ENCODE measurements at places on chromosomes 16 and 17.

GRCh38 chr17:66620528-66620927, 214.4 kb upstream of the CACNG5 start:
- DNase-seq, result no peak

DNA sequence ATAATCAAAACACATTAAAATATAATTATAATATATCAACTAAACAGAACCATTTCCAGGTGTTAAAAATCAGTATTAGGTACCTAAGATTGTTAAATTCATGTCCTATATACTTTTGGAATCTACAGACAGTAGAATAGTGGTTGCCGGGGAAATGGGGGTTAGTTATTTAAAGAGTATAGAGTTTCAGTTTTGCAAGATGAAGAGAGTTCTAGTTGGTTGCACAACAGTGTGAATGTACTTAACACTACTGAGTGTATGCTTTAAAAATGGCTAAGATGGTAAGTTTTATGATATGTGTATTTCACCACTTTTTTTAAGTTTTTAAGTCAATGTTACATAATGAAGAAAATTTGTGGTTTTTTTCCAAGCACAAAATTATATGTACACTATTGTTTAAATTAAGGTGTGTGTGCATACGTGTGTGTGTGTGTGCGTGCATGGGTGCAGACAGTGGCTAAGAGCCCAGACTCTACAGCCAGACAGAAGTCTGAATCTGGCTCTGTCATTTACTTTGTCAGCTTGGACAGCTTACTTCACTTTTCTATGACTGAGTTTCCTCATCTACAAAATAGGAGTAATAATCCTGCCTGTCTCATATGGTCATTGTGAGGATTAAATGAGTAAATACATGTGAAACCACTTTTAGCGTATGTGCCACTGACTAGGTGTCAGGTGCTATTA, 25.3 kb upstream of the PHAF1 start:
- peak; percentile 78 for DNase-seq

- no peak for DNase-seq
Observed at GRCh38 chr17:73549841-73550430, 94.3 kb downstream of the SDK2 start.

- peak; percentile 17 for DNase-seq
Observed at GRCh38 chr17:58121925-58122324, 26.3 kb upstream of the OR4D1 start.

GRCh38 chr16:3346041-3346440, 9.6 kb upstream of the OR2C1 start:
- DNase-seq, result no peak

GRCh38 chr17:19645734-19646201, 2.8 kb upstream of the ALDH3A2 start:
- DNase-seq, result no peak

- no peak for DNase-seq
Observed at GRCh38 chr17:37098910-37099664, 150.3 kb downstream of the AATF start.

Measured in fibroblast of gingiva (primary cell).